Activated CD4-positive, alpha-beta T cell treated with anti-CD3 and anti-CD28 coated beads for 4 hours (primary cell): ENCODE measurements at places on chromosomes 3 and 15.

DNA sequence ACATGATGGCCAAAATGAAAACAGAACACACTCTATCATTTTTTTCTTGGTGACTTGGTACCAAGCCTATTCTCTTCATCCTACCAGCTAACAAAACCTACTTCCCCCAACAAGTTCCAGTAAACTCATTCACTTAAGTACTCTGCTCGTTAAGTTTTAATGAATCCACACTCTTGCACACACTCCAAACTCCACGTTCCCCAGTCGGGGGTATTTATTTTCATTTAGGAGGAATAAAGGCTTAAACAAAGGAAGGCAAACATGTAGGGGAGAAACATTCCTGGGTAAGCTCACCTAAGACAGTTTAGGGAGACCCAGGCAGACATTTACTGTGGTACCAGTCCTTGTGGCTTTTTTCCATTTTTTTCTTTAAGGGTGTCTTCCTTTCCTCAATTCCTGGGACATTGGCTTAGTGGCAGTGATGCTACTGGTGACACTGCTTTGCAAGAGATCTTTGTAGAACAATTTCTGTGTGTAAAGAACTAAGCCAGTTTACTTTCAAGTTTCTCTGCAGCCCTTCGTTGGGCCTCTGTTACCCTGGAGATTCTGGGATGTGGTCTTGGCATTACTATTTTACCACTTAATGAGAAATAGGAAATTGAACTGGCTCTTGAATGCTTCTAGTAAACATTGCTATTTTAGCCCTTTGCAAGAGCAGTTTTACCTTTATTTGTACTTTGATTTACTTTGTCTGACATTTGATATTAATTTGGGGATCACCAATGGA, 117.3 kb upstream of the C15orf61 start:
- no peak for DNase-seq

GRCh38 chr15:92158426-92158825, 235.3 kb upstream of the ST8SIA2 start:
- DNase-seq: peak; percentile 31

DNA sequence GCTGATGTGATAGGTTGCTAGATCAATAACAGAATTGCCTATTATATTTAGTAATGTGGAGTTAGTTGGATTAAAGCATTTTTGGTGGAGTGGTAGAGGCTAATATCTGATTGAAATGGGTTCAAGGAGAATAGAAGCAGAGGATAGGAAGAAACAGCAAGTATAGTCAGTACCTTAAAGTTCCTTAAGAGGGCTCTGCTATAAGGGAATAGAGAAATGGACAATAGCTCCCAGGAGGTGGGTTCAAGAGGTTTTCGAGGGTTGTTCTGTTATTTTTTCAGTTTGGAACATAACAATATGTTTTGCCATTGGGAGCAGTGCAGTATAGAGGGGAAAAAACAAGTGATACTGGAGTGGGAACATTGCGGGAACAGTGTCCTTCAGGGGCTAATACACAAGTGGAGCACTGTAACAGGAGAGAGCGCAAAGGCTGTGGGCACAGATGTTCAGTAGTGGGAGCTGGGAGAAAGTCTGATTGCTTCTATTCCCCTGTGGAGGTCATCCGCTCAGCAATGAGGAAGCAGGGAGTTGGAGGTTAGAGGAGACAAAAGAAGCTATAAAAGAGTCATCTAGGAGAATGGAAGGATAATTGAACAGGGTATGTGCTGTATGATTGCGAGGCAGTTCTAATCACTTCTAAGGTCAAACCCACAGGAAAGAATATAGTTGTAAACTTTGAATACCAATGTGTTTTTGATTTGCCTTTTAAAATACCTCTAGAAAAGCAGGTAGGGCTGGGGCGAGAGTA, 3.3 kb downstream of the MRPS11 start:
- no peak for DNase-seq

DNA sequence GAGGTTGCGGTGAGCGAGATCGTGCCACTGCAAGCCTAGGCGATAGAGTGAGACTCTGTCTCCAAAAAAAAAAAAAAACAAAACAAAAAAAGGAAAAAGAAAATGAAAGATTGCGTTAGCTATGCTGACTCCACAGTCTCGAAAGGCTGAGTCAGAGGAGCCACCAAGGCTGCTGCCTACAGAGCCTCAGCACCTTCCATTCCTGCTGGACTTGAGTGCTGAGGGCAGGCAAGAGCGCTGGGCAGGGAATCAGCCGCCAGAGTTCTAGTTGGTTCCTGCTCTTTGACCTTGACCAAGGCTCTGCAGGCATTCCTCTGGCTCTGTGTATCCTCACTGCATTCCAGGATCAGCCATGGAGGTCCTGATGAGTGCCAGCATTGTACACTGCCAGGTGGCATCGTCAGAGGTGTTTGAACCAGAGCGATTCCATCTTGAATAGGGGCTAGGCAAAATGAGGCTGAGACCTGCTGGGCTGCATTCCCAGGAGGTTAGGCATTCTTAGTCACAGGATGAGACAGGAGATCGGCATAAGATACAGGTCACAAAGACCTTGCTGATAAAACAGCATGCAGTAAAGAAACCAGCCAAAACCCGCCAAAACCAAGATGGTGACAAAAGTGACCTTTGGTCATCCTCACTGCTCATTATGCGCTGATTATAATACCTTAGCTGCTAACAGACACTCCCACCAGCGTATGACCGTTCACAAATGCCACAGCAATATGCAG, 5.9 kb downstream of the MESP2 start:
- no peak for DNase-seq

DNA sequence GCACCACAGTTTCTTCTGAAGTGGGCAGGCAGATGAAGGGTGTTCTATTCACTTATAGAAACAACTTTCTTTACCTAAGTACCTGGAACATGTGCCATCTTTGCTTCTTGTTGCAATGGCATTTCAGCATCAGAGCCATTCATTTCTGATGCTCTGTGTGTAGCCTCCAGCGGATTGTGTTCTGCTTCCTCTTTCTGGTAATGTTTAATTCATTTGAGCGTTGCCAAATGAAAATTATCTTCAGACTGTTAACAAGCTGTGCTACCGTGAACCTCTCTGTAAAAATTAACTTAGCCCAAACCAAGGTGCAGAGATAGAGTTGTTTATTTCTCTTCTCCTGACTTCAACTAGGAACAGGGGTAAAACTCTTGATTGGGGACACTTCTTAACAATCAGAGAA, 302.0 kb downstream of the EDEM1 start:
- no peak for DNase-seq

DNA sequence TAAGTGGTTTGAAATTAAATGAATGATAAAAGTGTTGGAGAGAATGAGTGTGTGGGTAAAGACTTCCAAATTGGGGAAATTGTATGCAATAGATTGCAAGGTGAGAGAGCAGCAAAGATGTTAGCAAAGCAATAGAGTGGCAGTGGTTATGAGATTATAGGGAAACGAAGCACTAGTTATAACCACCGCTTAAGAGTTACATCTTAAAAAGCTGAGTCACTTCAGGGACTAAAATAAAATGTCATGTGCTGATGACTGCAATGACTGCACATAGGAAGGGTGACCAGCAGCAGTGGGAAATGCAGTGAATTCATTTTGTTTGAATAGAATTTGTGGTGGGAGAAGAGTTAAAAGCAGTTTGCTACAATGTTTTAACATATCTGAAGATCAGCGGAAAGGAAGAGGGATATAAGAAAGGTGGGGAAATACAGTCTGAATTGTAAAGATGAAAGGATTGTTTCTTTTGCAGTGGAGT, 127.3 kb downstream of the RAP2B start:
- DNase-seq: no peak

DNA sequence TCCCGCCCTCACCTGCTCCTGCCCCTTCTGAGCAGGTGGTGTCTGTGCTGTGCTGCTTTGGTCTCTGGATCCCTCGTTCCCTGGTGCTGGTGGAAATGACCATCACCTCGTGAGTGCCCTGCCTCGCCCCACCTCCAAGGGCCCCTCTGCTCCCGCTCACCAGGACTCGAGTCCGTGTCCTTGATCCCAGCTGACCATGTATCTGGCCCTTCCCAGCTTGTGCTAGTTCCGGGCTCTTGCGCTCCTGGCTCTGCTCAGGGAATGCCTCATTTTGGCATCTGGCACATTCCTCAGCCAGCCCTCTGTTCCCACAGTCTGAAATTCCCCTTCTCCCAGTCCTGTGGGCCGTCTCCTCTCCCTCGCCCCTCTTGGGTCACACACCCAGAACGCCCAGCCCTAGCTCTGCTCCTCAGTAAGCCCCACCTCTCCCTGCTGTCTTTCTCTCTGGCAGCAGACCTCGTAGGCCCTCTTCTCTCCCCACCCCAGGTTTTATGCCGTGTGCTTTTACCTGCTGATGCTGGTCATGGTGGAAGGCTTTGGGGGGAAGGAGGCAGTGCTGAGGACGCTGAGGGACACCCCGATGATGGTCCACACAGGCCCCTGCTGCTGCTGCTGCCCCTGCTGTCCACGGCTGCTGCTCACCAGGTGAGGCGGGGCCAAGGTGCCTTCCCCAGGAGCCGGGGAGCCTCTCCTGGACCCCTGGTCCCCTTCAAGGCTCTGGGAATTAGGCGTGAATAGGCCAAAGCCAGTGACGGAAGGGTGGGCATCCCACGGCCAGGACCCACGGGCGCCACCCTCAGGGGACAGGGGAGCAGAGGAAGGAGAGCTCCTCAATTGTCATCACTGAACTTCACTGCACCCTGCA, 11.5 kb downstream of the SLC51A start:
- no peak for DNase-seq

DNA sequence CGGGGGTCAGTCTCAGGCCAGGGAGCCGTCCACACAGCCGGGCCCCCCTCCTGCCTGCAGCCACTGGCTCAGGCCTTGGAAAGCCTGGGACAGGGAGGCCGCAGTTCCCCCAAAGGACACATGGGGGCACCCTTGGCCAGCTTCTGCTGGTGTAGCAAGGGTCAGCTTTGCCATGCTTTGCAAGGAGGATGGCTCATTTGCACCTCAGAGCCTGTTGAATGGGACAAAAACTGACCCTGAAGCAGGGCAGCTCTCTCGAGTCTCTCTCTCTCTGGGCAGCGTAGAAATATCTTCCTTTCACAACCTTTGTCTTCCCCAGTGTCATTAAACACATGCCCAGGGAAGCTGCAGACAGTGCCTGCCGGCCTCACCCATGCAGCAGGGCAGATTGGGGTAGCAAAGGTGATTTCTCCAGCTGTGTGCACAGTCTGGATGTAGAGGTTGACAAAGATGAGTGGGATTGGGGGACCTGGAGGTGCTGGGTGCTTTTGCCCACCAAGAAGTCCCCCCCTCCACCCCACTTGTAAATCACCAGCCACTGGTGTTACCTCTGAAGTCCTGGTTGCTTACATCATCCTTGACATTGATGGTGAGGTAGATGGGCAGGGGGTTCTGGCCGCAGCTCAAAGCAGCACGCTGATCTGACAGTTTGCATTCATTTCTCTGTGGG, 17.4 kb upstream of the EHD4 start:
- peak; percentile 87 for DNase-seq

DNA sequence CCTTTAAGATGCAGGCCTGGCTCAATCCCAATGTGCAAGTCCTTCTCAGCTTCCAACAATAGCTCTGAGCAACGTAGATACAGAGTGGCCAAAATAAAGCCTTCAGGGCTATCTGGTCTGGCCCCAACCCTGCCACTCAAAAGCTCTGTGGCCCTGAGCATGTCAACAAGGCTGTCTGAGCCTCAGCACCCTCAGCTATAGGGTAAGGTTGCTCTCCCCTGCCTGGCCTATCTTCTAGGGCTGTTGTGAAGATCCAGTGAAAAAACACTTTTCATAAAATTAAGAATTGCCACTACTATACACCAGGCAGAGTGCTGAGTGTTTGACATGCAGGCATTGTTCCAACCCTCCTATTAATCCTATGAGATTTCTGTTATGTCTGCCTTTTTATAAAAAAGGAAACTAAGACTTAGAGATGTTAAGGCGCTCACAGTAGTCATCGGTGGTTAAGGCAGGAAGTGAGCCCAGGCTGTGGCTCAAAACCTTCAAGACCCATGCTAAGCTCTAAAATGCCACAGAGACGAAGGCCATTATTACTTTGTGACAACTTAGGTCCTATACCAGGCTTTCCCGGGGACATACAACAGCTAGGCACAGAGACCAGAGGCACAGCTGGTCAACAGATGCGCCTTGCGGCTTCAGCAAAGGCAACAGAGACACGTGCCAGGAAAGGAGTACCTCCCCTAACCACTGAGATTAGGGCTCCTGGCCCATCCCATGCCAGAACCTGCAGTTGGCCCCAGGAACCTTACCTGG, 5.1 kb downstream of the POLG start:
- DNase-seq: no peak

DNA sequence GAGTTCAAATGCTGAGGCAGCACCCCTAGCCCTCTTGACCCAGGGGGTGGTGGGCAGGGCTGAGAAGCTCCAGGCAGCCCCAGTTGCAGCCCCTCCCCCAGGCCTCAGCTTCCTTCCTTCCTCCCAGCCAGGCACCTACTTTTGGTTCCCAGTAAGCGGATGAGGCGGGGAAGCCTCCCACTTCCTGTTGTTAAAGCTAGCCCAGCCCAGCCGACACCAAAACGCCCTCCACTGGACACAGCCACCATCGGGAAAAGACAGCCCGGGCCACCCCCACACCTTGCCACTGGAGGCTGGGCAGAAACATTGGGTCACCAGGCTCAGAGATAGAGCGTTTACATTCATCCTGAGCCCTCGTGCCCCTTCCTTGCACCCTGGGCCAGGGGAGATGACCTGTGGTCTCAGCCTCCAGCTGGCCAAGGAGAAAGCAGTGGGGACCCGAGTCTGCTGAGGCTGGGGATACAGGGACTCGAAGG, 3.5 kb downstream of the DUSP7 start:
- peak; percentile 18 for DNase-seq

GRCh38 chr15:33089165-33089877, 105.2 kb downstream of the FMN1 start:
- no peak for DNase-seq

- no peak for DNase-seq
These were observed 173.7 kb upstream of the CRBN start for GRCh38 chr3:3353153-3353552.

- no peak for DNase-seq
These were observed 4.3 kb downstream of the MECOM start for GRCh38 chr3:169659096-169659819.

GRCh38 chr15:37824717-37825382, 109.6 kb upstream of the TMCO5A start:
- DNase-seq: no peak

DNA sequence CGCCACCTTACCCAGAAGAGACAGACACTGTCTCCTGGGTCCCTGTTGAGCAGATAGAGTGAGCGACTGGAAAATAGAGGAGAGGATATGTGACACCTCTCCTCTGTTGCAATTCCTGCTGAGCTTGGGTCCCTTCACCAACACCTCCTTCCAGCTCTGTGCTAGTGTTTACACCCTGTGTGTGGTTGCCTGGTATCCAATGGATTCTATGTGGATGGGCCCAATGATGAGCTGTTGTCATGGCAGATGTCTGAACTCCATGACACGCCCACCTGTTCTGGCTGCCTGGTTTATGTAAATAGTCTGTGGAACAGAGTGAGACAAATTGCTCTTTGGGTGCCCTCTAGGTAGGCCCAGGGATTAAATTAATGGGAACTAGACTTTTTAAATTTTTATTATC, 23.7 kb downstream of the RBM5 start:
- no peak for DNase-seq

DNA sequence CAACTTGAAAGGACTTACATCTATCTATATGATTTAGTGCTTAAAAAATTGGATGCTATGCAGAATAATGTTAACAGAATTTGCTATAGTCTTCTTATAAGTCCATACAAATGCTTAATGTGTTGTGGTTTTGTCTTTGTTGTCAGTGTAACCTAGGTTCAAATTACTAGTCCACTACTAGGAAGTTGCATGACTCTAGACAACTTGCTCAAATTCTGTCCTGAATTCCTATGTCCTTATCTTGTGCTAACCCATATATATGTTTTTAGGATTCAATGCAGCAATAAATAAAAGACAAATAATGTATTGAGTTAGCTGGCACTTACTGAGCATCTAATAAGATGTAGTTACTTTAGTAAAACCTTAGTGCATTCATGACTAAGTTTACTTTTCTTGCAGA, 276.5 kb upstream of the KCNMB2 start:
- DNase-seq: no peak
